ENCODE measurements at places on chromosomes 4 and X.

DNA sequence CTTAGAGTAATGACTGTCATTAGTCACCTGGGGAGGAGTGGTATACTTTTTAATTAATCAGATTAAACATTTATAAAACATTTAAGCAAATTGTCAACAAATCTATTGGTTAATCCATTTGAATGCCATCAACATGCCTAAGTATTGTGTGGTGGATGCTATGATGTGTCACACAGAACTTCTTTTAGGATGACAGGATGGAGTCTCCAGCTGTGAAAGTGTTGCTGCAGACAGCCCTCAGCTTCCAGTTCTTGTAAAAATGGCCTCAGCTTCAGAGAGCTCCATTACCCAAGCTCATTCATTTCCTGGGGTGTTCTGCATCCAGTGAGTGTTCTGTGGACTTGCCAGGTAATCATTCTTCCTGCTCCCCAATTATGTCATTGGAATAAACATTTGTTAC lies 74.3 kb upstream of the CLNK start:
- no peak for DNase-seq

GRCh38 chr4:89273741-89274141 lies 33.9 kb downstream of the GPRIN3 start:
- DNase-seq: no peak

DNA sequence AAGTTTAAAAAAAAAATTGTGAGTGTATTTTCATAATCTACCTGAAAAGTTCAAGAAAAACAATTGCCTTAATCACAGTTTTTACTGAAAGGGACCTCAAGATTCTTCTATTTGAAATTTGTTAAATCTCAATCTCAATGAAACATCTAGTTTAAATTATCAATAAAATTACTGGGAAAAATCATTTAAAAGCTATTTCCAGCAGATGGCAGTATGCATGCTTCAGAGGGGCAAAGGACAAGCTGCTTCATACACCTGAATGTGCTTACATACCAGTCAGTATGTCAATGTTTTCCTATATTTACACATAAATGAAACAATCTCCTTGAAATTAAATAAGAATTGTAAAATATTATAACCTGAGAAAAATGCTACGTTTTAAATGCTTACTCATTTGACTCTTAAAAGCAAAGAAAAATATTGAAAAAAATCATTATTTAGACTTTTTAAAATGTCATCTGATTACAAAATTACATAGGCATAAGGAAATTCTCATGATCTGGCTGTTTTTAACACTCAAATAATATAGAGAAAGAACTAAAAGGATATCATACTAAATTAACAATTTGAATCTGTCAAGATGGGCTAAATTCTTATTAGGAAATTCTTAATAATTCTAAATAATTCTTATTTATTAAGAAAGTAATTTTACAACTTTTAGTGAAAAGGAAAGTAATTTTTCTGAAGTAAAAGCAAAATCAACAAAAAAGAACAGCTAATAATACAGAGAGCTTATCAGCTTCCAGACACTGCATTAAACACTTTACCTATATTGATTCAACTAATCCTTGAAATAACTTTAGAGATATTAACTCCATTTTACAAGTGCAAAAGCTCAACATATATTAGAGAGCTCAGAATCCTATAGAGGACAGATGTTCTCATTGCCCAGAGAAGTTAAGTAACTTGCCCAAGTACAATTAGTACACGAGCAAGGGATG lies 242.1 kb downstream of the ADAMTS3 start:
- no peak for DNase-seq

GRCh38 chrX:143570782-143571181 lies 53.5 kb upstream of the SPANXN3 start:
- no peak for DNase-seq

- no peak for DNase-seq
Observed at GRCh38 chrX:105876658-105877057, 54.3 kb downstream of the NRK start.

DNA sequence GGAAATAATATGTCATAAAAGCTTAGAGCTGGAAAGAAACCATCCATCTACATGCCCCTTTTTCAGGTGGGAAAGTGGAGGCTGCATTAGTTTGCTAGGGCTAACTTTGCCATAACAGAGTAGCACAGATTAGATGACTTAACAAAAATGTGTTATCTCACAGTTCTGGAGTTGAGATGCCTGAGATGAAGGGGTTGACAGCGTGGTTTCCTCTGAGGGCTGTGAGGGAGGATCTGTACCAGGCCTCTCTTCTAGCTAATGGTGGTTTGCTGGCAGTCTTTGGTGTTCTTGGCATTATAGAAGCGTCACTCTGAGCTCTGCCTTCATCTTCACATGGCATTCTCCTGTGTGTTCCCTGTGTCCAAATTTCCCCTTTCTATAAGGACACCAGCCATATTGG lies 2.4 kb downstream of the CHRNA9 start:
- DNase-seq: no peak

- no peak for DNase-seq
Observed at GRCh38 chr4:48308901-48309300, 32.4 kb upstream of the SLAIN2 start.

DNA sequence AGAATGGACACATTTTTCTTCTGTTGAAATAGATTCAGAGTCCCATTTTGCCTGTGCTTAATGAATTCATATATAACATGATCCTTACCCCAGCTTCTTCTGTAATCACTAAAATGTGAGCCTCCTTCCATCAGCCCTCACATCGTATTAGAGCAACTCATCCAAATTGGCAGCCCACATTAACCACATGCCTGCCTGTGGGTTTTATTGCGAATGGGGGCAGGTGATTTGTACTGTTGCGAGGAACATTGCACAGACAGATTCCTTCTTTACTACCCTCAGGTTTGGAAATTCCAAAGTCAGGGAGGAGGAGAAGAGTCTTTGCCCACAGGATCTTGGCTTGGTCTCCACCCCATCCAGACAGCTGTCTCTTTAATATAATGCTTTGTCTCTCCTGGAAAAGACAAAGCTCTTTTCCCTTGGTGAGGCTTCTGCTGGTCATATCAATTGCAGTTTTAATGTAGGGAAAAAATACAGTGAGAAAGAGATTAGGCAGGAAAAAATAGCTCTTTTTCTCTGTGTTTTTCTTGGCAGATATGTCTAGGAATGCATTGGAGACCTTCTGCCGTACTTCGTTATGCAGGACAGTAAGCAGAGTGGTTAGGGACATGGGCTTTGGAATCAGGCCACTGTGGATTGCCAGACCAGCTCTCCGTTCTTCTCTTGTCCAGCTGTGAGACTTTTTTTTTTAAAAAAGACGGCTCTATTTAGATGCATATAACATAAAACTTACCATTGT lies 371.2 kb downstream of the AFF2 start:
- no peak for DNase-seq

DNA sequence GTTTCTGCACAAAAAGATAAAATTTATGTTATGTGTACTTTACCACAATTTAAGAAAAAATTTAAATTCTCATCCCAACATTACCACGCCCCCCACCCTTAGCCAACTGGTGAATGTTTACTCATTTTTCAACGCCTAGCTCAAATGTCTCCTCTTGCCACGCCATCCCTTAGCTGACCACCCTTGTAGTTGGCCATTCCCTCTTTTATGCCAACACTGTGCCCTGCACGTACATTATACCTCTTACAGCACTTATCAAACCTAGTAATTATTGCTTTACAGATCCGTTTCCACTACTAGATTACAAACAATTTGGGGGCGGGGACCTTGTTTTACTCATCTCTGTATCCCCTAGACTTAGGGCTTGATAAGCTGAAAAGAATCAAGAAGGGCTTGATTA lies 644 bp downstream of the ERCC6L start:
- no peak for DNase-seq

DNA sequence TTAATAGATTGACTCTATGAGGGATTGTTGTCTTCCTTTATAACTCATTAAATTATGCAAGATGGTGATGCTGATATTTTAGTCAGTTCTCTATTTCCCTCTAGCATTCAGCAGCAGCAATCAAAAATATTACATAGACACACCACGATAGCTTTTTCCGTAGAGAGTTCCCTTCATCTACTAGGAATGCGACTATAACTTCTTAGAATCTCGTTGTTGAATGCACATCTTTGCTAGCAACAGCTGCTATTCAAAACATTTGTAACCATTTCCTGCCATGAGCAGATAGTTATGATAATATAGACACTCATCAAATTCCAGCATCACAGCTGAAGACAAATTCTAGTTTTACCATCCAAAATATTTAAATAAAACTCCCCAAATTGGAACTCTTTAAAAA lies 147.4 kb upstream of the FGF13 start:
- DNase-seq: no peak

DNA sequence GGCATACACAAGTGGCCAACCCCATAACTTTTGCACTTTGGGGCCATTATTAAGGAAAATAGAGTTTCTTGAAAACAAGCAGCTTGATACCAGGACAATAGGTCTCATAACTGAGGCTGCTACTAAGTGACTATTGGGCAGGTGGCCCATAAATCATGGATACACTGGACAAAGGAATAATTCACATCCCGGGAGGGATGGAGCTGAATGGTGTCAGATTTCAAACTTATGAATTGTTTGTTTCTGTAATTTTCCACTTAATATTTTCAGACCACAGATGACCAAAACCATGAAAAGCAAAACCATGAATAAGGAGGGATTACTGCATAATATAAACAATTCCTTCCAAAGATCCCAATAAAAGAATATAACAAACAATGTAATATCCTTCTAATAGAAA lies 114.4 kb downstream of the WDFY3 start:
- no peak for DNase-seq

DNA sequence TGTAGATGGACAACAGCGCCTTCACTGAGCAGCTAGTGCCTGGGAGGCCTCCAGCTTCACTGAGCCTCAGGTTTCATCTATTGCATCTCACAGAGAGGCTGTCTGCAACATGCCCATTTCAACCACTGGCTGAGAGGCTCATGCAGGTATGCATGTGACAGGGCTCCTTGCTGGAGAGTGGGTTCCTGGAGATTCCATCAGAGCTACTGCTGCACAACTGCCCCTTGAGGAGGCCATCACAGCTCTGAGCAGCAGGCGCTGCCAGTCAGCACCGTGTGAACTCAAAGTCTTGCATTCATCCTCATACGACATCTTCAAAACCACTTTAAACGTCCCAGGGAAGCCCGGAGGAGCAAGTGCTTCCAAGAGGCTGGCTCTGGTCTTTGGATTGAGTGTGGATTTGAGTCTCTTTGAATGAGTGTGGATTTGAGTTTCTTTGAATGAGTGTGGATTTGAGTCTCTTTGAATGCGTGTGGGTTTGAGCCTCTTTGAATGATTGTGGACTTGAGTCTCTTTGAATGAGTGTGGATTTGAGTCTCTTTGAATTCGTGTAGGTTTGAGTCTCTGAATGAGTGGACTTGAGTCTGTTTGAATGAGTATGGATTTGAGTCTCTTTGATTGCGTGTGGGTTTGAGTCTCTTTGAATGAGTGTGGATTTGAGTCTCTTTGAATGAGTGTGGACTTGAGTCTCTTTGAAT lies 8.7 kb downstream of the P2RY8 start:
- no peak for DNase-seq

GRCh38 chr4:156188596-156188995 lies 234.9 kb upstream of the CTSO start:
- DNase-seq: no peak

GRCh38 chrX:133374874-133375387 lies 40.4 kb downstream of the GPC4 start:
- no peak for DNase-seq

DNA sequence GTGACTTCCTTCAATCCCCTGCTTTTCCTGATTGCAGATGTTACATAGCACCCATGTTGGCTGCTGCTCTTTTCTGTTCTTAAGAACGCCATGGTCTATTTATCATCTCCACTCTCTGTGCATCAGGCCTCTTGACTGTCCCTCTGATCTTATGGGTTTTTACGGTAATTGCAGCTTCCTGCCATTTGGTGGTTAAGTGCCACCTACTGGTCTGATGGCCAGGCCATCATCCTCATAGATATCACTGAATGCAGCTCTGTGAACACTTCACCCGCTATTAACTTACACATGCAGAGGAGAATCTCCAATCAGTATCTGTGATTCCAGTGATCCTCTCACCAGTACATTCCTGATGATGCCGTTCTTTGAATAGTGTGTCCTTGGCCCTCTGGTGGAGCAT lies 382.4 kb downstream of the TRAM1L1 start:
- DNase-seq: no peak

DNA sequence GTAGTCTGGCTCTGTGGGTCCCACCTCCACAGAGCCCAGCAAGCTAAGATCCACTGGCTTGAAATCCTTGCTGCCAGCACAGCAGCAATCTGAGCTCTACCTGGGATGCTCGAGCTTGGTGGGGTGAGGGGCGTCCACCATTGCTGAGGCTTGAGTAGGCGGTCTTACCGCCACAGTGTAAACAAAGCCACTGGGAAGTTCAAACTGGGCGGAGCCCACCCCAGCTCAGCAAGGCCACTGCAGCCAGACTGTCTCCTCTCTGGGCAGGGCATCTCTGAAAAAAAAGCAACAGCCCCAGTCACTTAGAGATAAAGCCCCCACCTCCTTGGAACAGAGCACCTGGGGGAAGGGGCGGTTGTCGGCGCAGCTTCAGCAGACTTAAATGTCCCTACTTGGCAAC lies 243.2 kb upstream of the POF1B start:
- DNase-seq: no peak

DNA sequence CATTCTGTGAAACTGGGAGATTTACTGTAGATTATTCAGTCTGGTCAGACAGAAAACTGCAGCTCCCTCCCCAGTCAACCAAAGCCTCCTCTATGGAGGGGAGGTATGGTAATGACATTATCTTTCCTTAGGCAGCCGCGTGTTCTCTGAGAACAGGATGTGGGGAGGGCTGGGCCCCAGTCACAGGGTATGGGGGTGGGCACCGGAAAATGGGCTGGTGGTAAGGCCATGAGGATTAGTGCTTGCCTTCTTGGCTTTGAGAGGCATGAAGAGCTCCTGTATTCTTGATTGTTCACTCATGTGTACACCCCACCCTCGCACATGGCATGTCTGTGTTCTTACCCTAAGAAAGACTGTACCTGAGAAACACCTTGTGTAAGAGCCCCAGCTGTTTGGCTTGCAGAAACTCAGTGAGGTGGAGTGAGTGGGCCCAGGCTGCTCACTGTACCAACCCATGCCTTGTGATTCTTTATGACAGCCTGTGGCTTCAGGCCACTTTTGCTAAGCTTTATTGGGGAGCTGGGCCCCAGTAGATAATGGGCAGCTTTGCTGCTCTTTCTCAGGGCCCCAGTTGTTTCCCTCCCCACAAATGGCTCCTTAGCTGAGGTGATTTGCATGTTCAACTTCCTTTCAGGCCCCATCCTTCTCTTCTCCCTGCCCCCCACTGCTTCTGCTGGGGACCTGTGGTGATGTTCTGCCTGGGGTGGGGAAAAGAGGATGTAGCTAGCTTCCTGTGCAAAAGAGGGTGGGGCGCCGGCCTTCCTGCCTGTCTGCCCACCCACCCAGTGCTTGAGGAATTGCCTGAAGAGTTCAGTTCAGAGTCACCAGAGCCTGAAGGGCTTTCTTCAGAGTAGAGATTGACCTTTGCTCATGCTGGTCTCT lies 30.7 kb downstream of the MSN start:
- peak; percentile 56 for DNase-seq

GRCh38 chr4:7180938-7181337 lies 11.4 kb upstream of the SORCS2 start:
- no peak for DNase-seq

DNA sequence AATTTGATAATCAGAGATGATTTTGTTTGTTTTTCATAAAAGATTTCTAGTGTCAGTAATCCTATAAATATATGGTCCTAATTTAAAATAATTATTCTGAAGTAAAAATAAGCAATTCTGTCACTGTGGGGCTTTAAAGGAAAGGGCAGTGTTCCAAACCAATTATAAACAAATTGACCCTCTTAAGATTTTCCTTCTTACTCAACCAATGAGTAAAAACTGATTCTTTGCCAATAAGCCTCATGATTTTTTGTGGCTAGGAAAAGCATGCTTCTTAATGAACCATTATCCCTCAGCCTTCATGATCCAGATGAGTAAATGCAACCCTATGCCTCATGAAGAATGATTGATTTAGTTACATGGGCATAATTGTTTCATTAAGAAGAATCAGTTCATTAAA lies 1010.4 kb downstream of the ADGRL3 start:
- DNase-seq: no peak
